ENCODE measurements at places on chromosomes 2 and 18.

GRCh38 chr2:121866789-121867188 lies 111.3 kb downstream of the TSN start:
- DNase-seq, result no peak

- no peak for DNase-seq
Observed at GRCh38 chr2:221571025-221571550, 1.0 kb downstream of the EPHA4 start.

DNA sequence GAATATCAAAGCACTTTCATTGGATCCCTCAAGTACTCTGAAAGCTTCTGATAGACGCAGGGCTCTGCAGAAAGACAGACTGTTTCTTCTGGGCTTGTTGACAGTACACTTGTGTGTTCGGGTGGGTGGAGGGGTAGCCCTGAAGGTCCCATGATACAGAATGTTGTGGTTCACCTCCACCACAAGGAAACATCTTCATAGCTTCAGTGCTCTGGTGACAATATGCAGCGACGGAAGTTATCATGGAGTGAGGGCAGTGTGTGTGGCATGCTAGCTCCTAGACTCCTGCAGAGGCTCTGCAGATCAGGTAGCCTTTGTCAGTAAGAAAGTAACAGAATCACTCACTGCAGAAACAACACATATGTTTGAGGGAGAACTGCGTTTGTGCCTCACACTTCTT lies 90.7 kb downstream of the MEIS1 start:
- DNase-seq, result no peak

GRCh38 chr2:9300214-9300613 lies 93.6 kb downstream of the ASAP2 start:
- no peak for DNase-seq

GRCh38 chr2:170462433-170463205 lies 252.5 kb upstream of the SP5 start:
- no peak for DNase-seq

GRCh38 chr2:228273159-228273558 lies 91.7 kb upstream of the SPHKAP start:
- no peak for DNase-seq

DNA sequence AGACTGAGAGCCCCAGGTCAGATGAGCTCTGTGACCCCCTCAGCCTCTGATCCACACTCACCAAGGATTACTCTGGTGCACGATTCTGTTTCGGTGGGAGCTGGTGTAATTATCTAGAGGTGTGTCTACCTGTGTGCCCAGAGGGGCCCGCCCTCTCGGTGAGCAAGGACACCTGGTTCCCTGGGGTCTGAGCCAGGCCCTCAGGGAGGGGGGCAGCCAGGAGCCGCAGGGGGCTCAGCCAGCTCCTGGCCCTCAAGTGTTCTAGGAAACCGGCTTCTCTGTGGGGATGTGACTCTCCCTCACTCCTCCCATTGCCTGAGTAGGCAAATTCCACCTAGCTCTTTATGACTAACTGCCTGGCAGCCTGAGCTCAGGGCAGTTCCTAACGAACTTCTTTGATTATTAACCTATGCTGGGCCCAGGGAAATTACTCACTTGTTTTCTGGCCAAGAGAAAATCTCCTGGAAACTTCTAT lies 17.4 kb downstream of the AGAP1 start:
- no peak for DNase-seq

DNA sequence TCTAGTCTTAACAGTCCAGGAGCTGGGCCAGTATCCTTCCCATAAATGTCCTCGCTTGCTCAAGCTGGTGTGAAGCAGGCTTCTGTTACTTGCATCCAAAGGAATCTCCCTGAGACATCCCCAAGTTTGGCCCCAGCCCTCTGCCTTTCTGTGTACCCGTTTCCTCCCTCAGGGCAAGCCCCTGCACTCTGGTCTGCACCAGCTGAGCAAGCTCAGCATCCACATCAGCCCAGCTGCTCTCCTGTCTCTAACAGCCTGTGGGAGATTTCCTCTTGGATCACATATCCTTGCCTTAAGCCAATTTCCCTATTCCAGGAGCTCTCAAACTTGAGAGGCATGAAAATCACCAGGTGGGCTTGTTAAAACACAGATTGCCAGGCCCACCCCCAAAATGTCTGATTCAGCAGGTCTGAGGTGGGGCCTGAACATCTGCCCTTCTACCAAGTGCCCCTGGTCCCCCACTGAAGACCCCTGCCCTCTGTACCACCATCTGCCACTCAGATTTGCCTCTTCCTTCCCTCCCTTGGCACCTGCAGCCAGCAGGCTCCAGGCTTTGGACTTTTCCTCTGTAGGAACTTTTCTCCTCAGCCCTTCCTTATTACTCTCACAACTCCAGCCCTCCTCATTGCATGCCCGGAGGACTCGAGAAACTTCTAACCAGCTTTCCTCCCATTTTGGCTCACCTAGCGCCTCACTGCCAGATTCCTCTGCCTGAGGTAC lies 32.1 kb downstream of the REEP1 start:
- DNase-seq, result no peak

DNA sequence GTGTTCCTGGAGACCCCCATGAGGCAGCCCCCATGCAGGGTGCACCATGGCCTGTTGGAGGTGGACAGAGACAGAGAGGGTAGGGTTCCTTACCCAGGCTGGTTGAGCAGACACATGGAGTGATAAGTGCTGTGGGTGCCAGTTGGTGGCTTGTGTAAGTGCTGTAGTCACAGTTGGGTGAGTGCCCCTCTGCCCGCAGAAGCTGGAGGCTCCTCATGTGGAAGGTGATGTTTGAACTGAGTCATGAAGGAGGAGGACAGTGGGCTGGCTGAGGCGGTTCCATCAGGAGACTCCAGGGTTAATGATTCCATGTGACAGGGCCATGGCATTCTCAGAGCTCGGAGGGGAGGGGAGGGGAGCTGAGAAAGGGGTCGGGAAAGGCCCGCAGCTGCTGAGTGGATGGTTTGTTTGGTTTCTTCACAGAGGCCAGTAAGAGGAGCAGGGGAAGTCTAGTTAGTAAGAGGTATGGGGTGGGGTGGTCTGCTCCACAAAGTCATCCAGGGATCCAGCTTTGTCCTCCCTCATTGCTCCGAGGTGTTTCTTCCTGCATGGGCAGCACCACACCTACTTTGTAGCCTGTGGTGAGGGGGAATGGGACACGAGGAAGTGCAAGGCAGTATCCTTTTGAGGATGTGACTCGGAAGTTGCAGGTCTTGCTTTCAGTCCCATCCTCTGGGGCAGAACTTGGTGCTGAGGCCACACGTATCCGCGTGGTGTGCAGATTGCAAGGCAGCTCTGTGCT lies 13.6 kb downstream of the IMPA2 start:
- DNase-seq, result no peak

DNA sequence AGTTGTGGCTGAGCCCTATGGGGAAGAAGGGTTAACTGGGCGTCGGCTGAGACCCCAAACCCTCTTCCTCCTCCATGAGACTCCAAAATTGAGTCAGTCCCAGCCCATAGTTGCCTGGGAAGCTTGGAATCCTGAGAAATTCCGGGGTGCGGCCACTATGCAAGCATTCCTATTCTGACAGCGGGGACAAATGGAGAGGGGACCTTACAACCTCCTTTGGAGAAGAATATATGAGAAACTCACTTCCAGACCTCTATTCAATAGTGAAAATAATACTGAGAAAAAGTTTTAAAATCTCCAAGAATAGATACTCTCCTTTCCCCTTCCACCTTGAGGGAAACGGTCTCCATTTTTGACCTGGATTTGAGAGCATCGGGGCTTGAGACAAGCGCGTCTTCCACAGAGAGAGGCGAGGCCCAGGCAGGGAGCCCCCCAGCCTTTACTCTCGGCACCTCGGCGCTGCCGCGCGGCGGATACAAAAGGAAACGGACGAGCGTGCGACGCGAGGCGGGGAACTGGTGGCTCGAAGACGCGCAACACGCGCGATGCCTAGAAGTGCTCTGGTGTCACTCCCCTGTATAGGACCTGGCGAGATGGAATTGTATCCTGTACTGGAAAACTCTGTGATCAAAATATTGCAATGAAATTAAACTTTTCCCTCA lies 11.1 kb downstream of the NR4A2 start:
- no peak for DNase-seq

GRCh38 chr2:133409581-133410285 lies 158.5 kb downstream of the NCKAP5 start:
- no peak for DNase-seq

- no peak for DNase-seq
Observed at GRCh38 chr2:99425022-99425421, 64.8 kb downstream of the REV1 start.
